Testis (tissue), 5 donors: ENCODE measurements at places on chromosomes 5 and 9. TPM values are rescaled to one million over a fixed set of nuclear protein-coding genes. Genes with fewer than 3 reads are reported as not detected.

- DNase-seq: no peak
Measured at GRCh38 chr9:14750821-14751220, 28.3 kb upstream of the CER1 start.

CXCL14 gene
- total RNA-seq: 3.6 TPM

FNBP1 gene
- total RNA-seq: 89.2 TPM

OCLN gene
- total RNA-seq: 14.9 TPM

DNA sequence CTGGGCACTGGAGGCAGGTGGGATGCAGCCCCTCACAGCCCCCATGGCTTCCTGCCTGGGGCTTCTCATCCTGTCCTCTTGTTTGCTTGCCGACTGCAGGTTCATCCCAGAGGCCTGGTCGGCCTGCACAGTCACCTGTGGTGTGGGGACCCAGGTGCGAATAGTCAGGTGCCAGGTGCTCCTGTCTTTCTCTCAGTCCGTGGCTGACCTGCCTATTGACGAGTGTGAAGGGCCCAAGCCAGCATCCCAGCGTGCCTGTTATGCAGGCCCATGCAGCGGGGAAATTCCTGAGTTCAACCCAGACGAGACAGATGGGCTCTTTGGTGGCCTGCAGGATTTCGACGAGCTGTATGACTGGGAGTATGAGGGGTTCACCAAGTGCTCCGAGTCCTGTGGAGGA, 232.7 kb downstream of the ADAMTSL1 start:
- DNase-seq: no peak

DNA sequence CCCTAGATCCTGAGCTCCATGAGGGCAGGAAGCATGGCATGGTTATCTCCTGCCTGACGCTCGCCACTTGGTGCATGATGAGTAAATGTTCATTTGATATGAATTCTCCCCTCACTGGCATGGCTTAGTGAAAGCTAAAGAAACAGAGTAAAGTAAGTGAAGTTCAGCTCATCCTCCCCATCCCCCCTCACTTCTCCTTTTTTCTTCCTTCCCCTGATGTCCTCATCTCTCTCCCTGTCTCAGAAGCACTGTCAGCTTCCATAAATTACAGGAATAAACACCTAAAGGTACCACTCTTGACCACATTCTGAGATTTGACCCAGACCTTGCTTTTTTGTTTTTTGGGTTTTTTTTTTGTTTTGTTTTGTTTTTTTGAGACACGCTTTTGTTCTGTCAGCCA, 73.3 kb downstream of the SNX18 start:
- DNase-seq: no peak

GRCh38 chr5:63398346-63398745, 563.9 kb downstream of the HTR1A start:
- DNase-seq: no peak

GRCh38 chr5:111513131-111513520, 791 bp upstream of the STARD4 start:
- no peak for DNase-seq

DNA sequence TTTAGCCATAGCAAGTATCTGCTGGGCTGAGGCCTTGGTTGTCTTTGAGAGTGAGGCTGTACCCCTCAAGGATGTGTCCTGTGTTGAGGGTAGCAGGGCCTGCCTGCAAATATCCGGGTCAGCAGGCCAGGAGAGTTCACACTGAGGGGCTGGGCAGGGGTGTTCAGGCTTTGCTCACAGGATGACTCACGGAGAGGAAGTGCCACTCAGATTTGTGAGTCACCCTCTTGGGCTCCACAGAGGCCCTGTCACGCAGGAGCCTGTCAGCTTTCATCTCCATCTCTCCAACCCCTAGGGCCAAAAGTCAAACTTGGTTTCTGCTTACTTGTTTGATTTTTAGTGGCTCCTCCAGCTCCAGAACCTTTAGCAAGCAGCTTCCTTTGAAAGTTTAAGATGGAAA, 211.5 kb downstream of the SEC61B start:
- DNase-seq: no peak

FSD1L gene
- 9.4 TPM for total RNA-seq

GRCh38 chr5:7679663-7680062, 171.3 kb downstream of the CFAP90 start:
- DNase-seq: no peak

GRCh38 chr5:173480896-173481295, 135.6 kb downstream of the BOD1 start:
- no peak for DNase-seq

LVRN gene
- 0.99 TPM for total RNA-seq

DNA sequence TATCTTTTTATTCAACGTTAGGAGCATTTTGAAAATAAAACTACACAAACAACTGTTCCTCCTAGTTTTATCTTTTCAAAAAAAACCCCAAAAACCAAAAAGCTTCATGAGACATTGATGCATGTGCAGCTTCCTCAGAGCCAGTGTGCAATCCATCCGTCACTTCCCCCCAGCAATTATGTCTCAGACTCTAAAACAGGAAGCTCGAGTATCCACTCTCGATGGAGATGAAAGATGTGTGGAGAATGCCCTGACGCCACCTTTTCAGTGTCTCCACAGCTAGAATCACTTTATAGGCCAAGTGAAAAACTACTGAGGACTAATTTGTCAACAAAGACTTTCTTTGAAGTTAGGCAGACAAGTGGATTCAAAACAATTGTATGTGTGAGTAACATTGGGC, 408.9 kb upstream of the SMARCA2 start:
- DNase-seq: no peak

GRCh38 chr5:99019812-99020697, 91.2 kb upstream of the CHD1 start:
- no peak for DNase-seq

- DNase-seq: no peak
Measured at GRCh38 chr5:154456540-154456939, 10.7 kb downstream of the SAP30L start.

- peak; percentile 39 for DNase-seq
Measured at GRCh38 chr9:70642341-70642740, 227.9 kb upstream of the KLF9 start.

PCDHA12 gene
- total RNA-seq: 4.0 TPM

MAMDC4 gene
- total RNA-seq: 18.3 TPM

NR4A3 gene
- total RNA-seq: 2.5 TPM

DNA sequence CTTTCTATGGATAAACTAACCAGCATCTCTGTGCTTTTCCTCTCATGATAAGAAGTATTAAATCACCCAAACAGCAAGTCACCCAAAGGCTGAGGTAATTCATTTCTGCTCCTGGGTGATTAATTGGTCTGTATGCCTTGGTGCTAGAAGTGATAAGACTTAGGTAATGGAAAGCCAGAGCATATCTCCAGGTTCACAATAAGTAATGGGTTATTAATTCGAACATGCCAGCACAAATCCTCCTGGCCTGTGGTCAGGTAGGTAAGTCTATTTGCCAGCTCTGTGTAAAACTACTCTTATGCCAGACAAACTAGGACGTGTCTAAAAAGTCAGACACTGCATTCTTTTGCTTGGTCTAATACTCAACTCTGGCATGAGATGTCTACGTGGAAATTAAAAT, 11.2 kb upstream of the ENC1 start:
- no peak for DNase-seq

GRCh38 chr5:6752782-6753181, 39.5 kb downstream of the TENT4A start:
- no peak for DNase-seq

DNA sequence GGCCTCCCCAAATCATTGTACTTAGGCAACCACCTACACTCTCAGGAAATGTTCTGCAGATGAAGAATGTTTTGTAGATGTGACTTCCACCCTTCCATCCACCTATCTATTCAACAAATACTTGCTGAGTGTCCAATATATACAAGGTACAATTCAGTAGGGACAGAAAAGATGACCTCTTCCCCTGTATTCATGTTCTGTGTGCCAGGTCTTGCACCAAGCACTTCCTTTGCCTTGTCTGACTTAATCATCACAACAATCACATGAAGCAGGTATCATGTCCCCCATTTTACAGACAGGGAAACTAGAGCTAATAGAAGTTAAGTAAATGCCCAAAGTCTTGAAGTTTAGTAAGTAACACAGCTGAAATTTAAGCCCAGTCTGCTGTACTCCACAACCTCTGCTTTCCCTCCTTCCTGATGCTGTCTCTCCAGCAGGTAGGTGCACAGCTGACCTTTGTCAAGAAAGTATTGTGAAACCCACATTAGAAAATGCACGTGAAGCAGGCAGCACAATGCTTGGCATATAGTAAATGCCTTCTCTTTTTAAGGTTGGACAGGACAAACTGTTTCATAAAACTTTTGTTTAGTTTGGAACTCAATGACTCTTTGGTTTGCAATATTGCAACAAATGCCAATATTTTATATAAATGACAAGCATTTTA, 296.5 kb downstream of the DEPDC1B start:
- DNase-seq: no peak

GLRA1 gene
- not detected for total RNA-seq

DNA sequence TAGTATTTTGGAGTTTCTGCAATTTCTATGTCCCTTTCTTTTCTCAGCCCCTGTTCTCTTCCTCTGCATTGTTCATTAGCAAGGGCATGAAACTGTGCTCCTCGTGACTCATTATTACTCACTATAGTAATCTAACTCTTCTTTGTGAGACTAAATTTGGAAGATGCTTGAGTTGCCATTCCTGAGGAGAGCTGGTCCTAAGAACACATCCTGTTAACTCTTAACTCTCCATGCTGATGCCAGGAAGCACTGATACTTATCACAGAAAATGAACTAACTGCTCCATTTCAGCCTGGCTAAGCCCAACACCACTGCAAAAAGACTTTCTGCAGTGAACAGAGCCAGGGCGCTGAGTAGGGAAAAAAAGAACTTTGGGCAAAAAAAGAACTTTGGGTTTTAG, 10.6 kb upstream of the CSNK1A1 start:
- DNase-seq: no peak

FGF18 gene
- 0.79 TPM for total RNA-seq

C9orf153 gene
- 10.2 TPM for total RNA-seq

DNA sequence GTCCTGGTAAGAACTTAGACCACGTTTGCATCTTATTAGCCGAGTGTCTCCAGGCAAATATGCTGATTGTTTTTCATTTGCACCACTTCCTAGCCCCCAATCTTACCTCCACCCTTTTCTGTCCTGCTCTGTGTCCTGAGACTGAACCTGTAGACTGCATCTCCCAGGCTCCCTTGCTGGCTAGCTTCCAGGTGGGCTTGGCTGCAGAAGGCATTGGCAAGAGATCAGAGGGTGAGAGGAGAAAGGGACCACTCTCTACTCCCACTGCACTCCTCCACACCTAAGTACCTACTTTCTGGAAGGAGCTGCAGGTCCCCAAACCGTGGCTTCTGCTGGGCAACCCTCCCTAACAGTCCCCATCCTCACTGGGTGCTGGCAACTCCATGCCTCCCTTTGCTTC, 59.9 kb upstream of the XPA start:
- no peak for DNase-seq

NELFB gene
- total RNA-seq: 60.9 TPM

BNC2 gene
- 32.0 TPM for total RNA-seq

DNA sequence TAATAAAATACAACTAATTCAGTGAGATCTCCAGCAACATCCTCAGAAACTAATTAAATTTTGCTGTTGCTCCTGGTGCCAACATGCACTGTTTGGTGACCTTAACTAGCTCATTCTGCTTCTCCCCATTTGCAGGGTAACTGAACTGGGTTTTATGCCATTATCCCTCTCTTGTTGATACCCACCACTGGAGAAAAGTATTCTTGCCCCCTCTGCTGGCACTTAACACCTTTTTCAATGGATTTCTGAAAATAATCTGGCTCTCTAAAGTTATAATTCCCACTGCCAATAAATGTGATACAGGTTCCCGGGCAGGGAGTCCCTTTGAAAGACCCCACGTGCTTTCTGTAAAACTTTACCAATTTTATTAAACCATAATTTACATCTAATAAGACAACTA, 394.3 kb downstream of the OSTF1 start:
- no peak for DNase-seq

SLC6A19 gene
- 0.16 TPM for total RNA-seq

STXBP1 gene
- 36.1 TPM for total RNA-seq

DNA sequence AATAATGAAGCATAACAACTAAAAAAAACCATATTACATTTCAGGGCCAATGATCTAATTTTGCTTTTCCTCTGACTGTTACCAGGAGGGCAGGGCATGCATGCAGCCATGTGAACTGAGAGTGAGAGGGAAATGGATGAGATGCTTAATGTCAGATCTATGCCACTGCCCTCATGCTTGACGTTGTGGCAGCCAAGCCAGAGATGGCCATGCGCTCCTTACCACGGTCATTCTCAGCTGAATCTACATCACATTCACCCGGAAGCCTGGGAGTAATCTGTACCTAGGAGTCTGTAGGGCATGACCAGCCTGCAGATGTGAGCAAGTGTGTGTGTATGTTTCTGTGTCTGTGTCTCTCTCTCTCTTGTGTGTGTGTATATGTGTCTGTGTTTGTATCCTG, 183.7 kb downstream of the KDM4C start:
- no peak for DNase-seq

ABLIM3 gene
- total RNA-seq: 5.6 TPM

CARD9 gene
- 3.7 TPM for total RNA-seq

GRCh38 chr5:5332287-5332686, 90.2 kb upstream of the ICE1 start:
- no peak for DNase-seq

ZNF484 gene
- 10.5 TPM for total RNA-seq

ARL14EPL gene
- not detected for total RNA-seq

DNA sequence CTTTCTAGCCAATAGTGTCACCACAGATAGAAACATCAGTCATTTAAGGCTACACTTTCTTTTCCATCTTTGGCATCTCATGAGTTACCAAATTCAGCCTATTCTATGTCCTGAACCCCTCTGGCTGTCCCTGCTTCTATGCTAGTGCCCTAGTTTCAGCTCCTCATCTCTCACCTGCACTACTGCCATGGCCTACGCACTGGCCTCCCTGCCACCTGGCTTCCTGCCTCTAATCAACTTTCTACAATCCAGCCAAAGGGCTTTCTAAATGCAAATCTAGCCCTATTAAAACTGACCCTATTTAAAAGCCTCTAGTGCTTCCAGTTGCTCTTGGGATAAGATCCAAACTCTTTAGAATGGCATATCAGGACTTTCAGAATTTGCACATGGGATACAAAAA, 482.9 kb downstream of the TMEM38B start:
- DNase-seq: no peak

DNA sequence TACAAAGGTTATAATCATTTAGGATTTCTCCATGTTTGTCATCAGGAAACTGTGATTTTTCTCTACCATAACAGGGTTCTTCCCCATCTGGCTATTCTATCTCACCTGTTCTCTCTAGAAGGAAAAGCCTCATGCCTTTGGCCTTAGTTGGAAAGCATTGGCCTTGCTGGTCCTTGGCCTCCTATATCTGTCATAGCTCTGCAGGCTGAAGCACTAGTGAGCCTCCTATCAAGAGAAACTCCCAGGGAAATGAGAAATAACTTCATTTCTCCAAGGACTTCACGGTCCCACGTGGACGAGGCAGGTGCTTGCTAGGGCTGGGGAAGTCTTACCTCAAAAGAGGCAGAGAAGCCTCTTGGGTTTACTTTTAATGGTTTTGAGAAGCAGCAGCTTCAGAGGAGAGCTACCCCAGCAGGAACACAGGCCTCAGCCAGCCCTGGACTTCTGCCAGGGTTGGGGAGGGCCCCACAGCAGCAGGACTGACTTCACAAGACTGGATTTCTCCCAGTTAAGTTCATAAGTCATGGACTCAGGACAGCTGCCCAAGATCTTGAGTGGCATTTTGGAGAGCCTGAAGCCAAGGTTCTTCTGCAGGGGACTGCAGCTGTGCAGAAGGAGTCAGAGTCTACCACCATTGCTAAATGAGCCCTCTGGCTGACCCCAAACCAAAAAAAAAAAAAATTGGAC, 15.8 kb upstream of the PSAT1 start:
- DNase-seq: peak; percentile 77
